ENCODE measurements at places on chromosomes 1 and 21. TPM values are rescaled to one million over a fixed set of nuclear protein-coding genes. Genes with fewer than 3 reads are reported as not detected.

The ANGPTL3 gene
- polyA plus RNA-seq, result not detected

The LMX1A gene
- not detected for polyA plus RNA-seq

The IL19 gene
- polyA plus RNA-seq, result not detected

The CPLANE2 gene
- 0.20 TPM for polyA plus RNA-seq

The NIT1 gene
- 35.5 TPM for polyA plus RNA-seq

The ITLN2 gene
- polyA plus RNA-seq, result not detected
